ENCODE measurements at places on chromosomes 12 and 14.

DNA sequence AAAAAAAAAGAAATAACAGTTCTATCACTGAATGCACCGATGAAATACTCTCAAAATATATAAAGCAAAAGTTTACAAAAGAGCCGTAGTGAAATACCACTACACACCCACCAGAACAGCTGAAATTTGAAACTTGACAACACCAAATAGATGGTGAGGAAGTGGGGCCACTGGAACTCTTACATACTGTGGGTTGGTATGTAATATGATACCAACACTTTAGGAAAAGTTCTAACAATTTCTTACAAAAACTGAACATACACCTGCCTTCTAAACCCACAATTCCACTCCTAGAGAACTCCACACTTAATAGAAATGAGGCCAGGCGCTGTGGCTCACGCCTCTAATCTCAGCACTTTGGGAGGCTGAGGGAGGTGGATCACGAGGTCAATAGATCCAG lies 14.1 kb downstream of the EIF5 start:
- no peak for DNase-seq

DNA sequence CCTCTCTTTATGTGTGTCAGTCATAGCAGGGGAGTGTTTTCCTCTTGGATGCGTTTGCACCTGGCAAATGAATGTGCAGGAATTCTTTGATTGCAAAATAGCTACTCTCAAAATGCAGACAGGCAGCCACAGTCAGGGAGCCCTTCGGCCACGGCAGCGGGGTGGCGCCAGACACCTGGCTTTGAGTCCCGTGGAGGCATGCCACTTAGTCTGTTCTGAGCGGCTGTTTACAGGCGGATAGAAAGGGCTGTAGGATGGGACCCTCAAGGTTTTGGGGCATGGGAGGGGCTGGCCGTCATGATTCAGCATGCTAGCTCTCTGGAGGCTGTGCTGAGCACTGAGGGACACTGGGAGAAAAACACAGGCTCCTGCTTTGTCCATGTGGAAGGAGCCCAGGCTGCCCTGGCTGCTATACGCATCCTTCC lies 117.1 kb downstream of the SLC25A47 start:
- DNase-seq, result no peak

GRCh38 chr12:28602786-28603185 lies 412.5 kb downstream of the CCDC91 start:
- DNase-seq, result no peak

GRCh38 chr12:25197608-25198007 lies 2.6 kb downstream of the ETFRF1 start:
- DNase-seq, result no peak

DNA sequence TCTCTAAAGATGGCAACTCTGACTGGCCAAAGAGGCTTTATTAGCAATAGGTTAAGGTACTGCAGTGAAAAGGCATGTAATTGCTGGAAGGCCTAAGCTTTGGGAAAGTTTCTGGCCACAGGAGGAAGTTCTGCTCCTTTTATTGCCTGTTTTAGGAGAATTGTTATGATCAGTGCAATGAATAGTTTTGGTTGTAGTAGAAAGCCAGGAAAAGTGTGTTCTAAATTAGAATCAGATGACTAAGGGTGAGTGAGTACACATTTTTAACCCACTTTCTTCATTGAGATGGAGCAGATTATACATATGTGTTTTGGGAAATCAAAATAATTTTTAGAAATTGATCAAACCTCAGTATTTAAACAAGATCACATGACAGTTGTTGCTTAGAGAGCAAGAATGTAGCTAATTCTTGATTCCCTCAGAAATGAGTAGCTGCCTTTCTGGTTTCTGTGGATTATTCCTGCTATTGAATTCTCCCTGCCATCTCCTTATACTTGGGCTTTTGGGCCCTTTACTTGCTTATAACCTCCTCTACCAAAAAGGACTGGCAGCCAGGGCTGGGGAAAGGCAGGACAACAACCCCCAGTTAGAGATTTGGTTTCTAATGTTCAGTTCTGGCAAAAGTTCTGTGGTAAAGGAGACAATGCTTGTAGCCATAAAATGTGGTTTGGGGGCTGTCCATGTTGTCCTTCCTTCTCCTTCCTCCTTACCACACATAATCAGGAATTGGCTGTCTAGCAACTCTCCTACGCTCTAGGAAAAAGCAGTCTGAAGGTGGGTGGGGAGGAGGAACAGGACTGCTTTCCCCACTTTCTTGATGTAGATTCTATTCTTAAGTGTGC lies 217.1 kb downstream of the SLC38A4 start:
- DNase-seq, result no peak

DNA sequence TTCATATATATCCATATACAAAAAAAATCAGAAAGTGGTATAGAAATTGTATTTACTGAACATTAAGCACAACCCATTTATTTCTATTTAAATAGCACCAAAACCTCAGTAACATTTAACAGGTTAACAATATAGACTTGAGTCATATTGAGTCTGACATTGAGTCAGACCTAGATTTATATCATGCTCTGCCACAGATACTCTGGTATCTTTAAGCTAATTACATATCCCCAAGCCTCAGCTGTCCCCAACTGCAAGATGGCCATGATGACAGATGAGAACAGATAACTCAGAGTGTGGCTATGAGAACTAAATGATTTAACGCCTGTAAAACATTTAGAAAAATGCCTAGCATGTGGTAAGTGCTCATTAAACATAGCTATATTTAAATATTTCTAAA lies 40.3 kb downstream of the IFNG start:
- no peak for DNase-seq

DNA sequence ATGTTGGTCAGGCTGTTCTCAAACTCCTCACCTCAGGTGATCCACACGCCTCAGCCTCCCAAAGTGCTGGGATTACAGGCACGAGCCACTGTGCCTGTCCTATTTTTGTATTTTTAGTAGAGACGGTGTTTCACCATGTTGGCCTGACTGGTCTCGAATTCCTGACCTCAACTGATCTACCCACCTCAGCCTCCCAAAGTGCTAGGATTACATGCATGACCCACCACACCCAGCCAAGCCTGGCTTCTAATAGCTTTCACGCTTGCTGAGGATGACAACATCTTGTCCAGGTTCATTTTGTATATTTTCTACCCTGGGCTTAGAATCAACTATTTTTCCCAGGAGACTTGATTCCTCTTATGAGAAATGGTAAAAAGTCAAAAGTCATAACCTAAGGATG lies 64.7 kb downstream of the WASHC3 start:
- no peak for DNase-seq

GRCh38 chr14:52481864-52482263 lies 70.4 kb downstream of the TXNDC16 start:
- DNase-seq, result no peak

DNA sequence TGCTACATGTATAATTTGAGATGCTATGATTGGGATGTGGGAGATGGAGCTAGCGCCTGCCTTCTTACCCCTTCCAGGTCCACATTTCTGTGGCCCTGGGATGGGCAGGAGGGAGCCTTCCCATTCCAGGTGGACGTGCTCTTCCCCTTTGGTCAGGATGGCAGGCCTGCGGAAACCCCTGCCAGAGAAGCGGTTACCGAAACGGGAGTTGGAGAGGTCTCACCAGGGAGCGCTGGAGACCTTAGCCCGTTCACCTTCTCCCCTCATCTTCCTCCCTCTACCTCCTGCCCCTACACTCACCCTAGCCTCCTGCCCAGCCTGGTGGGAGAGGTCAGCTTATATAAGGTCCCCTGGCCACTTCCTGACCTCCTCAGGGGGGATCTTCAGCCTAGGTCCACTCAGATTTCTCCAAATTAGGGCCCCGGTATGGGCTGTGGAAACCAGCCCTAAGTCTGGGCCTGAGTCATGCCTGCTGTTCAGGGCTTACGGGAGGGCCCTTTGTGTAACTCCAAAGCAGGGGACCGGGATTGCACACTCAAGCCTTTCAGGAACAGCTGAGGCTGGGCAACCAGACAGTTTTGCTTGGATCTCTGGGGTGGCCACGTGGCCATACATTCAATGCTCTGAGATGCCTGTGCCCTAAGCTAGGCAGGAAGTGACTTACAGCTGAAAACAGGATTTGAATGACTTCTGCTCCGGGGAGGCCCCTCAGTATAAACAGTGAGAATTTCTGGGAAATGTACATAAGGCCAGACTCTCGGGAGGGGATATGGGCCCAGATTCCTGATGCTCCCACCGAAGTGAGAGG lies 10.2 kb upstream of the MEG3 start:
- no peak for DNase-seq

GRCh38 chr14:94011795-94012194 lies 14.3 kb upstream of the OTUB2 start:
- no peak for DNase-seq

DNA sequence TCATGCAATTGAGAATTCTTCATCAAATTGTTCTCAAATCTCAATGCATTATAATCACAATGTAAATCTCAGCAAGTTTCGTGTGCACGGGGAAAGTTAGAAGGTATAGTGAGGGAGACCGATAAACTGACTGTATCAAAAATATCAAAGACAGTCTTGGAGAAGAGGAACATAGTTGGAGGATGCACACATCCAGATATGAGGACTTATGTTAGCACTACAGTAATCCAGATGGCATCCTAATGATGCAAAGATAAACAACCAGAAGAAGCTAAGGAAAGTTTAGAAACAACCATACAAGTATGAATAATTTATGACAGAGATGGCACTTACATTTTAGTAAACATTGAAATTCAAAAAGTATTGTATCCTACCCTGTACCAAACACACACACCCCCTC lies 760.1 kb downstream of the RPS29 start:
- no peak for DNase-seq

GRCh38 chr12:53506450-53506785 lies 866 bp downstream of the NPFF start:
- no peak for DNase-seq

DNA sequence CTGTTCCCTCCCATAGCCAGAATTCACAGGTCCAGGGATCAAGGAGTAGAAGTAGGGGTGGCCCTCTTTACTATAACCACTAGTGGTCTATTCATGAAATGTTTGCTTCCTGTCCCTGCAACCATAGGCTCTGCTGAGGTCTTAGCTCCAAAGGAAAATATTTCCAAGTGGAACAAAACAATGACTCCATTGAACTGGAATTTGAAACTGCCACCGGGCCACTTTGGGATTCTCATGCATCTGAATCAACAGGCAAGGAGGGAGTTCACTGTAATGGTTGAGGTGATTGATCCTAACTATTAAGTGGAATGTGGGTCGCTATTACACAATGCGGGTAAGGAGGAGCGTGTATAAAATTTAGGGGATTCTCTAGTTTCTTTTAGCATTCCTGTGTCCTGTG lies 197.0 kb downstream of the ETNK1 start:
- DNase-seq, result no peak

GRCh38 chr12:115811045-115811444 lies 466.4 kb downstream of the MED13L start:
- DNase-seq, result no peak

All from stimulated activated CD8-positive, alpha-beta memory T cell treated with anti-CD3 and anti-CD28 coated beads, Interleukin-12 subunit alpha, Interleukin-12 subunit beta, amount 100 ng/mL, for 4 hours (primary cell).